ENCODE measurements at places on chromosomes 2 and 18. TPM values are rescaled to one million over a fixed set of nuclear protein-coding genes. Genes with fewer than 3 reads are reported as not detected.

- H3K4me3 ChIP-seq = peak overlapping the region; percentile 95
- H3K27ac ChIP-seq = peak overlapping the region; percentile 92
- DNase-seq = no peak
Observed at GRCh38 chr2:99490623-99491461, 1.0 kb upstream of the REV1 start.

DNA sequence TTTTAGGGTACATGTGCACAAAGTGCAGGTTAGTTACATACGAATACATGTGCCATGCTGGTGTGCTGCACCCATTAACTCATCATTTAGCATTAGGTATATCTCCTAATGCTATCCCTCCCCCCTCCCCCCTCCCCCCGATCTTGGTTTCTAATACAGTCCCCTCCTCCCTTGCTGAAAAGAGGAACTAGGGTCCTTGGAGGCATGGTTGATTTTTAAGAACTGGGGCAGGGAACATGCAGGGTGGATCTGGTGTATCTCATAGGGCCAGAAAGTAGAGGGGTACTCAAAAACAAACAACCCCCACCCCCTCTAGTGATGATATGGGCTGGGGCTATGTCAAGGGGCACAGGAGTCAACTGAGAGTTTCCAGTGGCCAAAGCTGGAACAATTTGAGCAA is 153.4 kb downstream of the UBR3 start:
- no peaks in the 10 kb centered on the region for H3K27me3 ChIP-seq
- DNase-seq = no peak
- H3K4me3 ChIP-seq = no peak overlapping the region
- H3K4me1 ChIP-seq = peaks cover 2% of the 10 kb centered on the region

- H3K27ac ChIP-seq = no peak overlapping the region
- H3K4me1 ChIP-seq = no peaks in the 10 kb centered on the region
- no peaks in the 10 kb centered on the region for H3K27me3 ChIP-seq
- H3K36me3 ChIP-seq = no peaks in the 10 kb centered on the region
- no peak for DNase-seq
- H3K4me3 ChIP-seq = no peak overlapping the region
Observed at GRCh38 chr2:138060301-138060635, 96.0 kb downstream of the HNMT start.

Gene TFCP2L1
- total RNA-seq = 0.06 TPM

DNA sequence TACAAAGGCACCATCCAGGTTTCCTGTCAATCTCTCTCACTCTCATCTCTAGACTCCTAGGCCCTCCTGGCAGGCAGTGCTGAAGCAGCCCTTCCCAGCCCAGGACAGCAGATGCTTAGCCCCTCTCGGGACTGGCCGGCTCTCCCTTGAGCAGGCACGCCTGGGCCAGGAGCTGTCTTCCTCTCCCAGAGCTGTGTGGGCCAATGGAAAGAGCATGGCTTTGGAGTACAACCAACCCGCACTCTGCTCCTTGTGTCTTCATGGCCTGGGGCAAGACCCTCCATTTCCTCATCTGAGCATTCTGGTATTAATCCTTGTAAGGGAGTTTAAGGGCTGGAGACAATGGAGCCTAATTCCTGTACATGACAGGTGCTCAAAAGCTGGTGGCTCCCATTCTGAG is 97.2 kb downstream of the CAPN13 start:
- no peak overlapping the region for H3K4me3 ChIP-seq
- H3K27ac ChIP-seq = no peak overlapping the region
- H3K27me3 ChIP-seq = no peaks in the 10 kb centered on the region
- no peaks in the 10 kb centered on the region for H3K36me3 ChIP-seq
- peaks cover 7% of the 10 kb centered on the region for H3K4me1 ChIP-seq

Gene PLEK
- 28.8 TPM for total RNA-seq

- H3K27ac ChIP-seq = no peak overlapping the region
- H3K36me3 ChIP-seq = peaks cover 14% of the 10 kb centered on the region
- DNase-seq = no peak
Observed at GRCh38 chr2:113000436-113000835, 4.8 kb upstream of the IL36A start.

Gene HOXD13
- total RNA-seq = not detected

Gene NR4A2
- 3.2 TPM for total RNA-seq

Gene GKN2
- total RNA-seq = not detected

Gene TBC1D8
- 0.79 TPM for total RNA-seq

DNA sequence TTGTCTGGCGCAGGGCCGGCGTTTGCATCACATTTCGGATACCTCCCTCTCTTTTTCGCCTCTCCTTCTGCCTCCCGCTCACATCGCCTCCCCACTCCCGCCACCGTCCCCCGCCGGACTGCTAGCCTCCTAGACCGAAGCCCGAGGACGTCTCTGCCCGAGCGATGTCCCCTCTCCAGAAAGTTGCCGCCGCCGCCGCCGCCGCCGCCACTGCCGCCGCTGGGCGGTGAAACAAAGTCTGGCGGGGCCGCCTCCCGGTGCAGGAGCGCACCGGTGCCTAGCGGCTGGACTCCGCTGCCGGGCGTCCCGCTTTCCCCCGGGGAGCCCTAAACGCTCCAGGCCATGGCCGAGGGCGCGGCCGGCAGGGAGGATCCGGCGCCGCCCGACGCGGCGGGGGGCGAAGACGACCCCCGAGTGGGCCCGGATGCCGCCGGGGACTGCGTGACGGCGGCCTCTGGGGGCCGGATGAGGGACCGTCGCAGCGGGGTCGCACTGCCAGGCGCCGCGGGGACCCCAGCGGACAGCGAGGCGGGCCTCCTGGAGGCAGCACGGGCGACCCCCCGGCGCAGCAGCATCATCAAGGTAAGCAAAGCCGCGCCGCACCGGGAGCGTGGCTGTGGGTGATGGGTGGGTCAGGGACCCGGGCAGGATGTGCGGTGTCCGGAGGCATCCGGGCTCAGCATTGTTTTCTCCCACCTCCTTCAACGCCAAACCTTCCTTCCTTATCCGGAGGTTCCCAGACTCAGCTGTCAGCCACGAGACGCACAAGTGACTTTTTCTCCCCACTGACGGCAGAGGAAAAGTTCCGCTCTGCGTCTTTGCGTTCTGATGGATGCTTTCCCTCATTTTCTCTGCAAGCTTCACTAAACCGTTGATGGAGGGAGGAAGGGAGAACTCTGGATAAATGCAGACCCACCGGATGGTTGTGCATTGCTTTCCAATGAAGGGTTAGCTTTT is 643 bp downstream of the PLCL1 start:
- no peaks in the 10 kb centered on the region for H3K36me3 ChIP-seq
- H3K27me3 ChIP-seq = peaks cover 20% of the 10 kb centered on the region
- H3K4me3 ChIP-seq = peak overlapping the region; percentile 89
- peak; percentile 67 for DNase-seq
- H3K27ac ChIP-seq = peak overlapping the region; percentile 61
